ENCODE measurements at places on chromosomes 1 and 21. TPM values are rescaled to one million over a fixed set of nuclear protein-coding genes. Genes with fewer than 3 reads are reported as not detected.

Gene MTX1
- 34.0 TPM for total RNA-seq

- no peak for DNase-seq
Measured at GRCh38 chr1:115874904-115875303, 34.0 kb upstream of the NHLH2 start.

Gene FAM163A
- not detected for total RNA-seq

Gene NTRK1
- total RNA-seq, result 0.57 TPM
